SK-MEL-5 (cell line): ENCODE measurements at places on chromosomes 2 and 18. TPM values are rescaled to one million over a fixed set of nuclear protein-coding genes. Genes with fewer than 3 reads are reported as not detected.

The MYO5B gene
- total RNA-seq = 0.48 and 0.66 TPM in 2 replicates

The ZC3H6 gene
- 1.8 and 2.0 TPM in 2 replicates for total RNA-seq

The CDH20 gene
- total RNA-seq = not detected in 2 replicates

The LOXHD1 gene
- total RNA-seq = not detected in 2 replicates

The ZNF532 gene
- total RNA-seq = 7.3 and 10.8 TPM in 2 replicates

The ANKRD30BL gene
- not detected in 2 replicates for total RNA-seq

The HADHA gene
- total RNA-seq = 360 and 366 TPM in 2 replicates

The UPP2 gene
- total RNA-seq = not detected in 2 replicates

The EPB41L3 gene
- total RNA-seq = 96.4 and 107 TPM in 2 replicates

The FBXO15 gene
- total RNA-seq = 1.0 and 1.3 TPM in 2 replicates

The GALNT14 gene
- 4.8 and 5.9 TPM in 2 replicates for total RNA-seq

The IL18RAP gene
- total RNA-seq = not detected in 2 replicates

The FOXI3 gene
- total RNA-seq = 0.64 and 0.66 TPM in 2 replicates

The CTDSP1 gene
- total RNA-seq = 26.9 and 29.6 TPM in 2 replicates

The MROH2A gene
- 0.08 TPM in 1 of 2 replicates, not detected in the other for total RNA-seq

The DNAJC5G gene
- total RNA-seq = not detected in 2 replicates

The FAHD2A gene
- total RNA-seq = 47.8 and 51.7 TPM in 2 replicates

The GRP gene
- total RNA-seq = not detected in 2 replicates

The GKN2 gene
- total RNA-seq = not detected in 2 replicates

The GAREM2 gene
- total RNA-seq = 4.0 and 5.0 TPM in 2 replicates

The UGT1A6 gene
- total RNA-seq = not detected in 2 replicates

The LIMS4 gene
- 0.16 TPM in 1 of 2 replicates, not detected in the other for total RNA-seq

The REEP1 gene
- total RNA-seq = 1.0 and 2.0 TPM in 2 replicates

The ADGRF3 gene
- 0.05 TPM in 1 of 2 replicates, not detected in the other for total RNA-seq

The RIT2 gene
- not detected in 2 replicates for total RNA-seq

The FBLN7 gene
- not detected in 2 replicates for total RNA-seq

The ZFP36L2 gene
- total RNA-seq = 5.2 and 5.7 TPM in 2 replicates

The CRYBA2 gene
- not detected in 2 replicates for total RNA-seq

The DNAH7 gene
- total RNA-seq = 0.37 and 0.45 TPM in 2 replicates

The PFN4 gene
- 1.6 and 2.3 TPM in 2 replicates for total RNA-seq

The CHST10 gene
- total RNA-seq = 35.5 and 36.6 TPM in 2 replicates

The DYNC1I2 gene
- 59.1 and 66.9 TPM in 2 replicates for total RNA-seq

The DSG4 gene
- total RNA-seq = not detected in 2 replicates

The PPIL3 gene
- 33.0 and 35.8 TPM in 2 replicates for total RNA-seq

The ASB18 gene
- total RNA-seq = not detected in 2 replicates

The DCC gene
- total RNA-seq = 0.08 and 0.43 TPM in 2 replicates

The SERPINB13 gene
- total RNA-seq = not detected in 2 replicates

The NPHP1 gene
- total RNA-seq = 2.6 TPM in 2 replicates

The PASK gene
- 2.8 and 3.4 TPM in 2 replicates for total RNA-seq

The TDRD15 gene
- 0.03 and 0.16 TPM in 2 replicates for total RNA-seq

The MYCN gene
- total RNA-seq = 0.08 and 0.11 TPM in 2 replicates

The IL1F10 gene
- total RNA-seq = not detected in 2 replicates

The RHOB gene
- total RNA-seq = 74.0 and 79.5 TPM in 2 replicates

The ACMSD gene
- total RNA-seq = not detected in 2 replicates

The HOXD13 gene
- total RNA-seq = 10.3 and 11.8 TPM in 2 replicates

The HTR2B gene
- 0.13 and 1.2 TPM in 2 replicates for total RNA-seq

The ALPG gene
- total RNA-seq = not detected in 2 replicates

The SCN3A gene
- 0.03 TPM in 2 replicates for total RNA-seq

The CROCC2 gene
- not detected in 2 replicates for total RNA-seq

The ZNF396 gene
- 4.5 and 5.1 TPM in 2 replicates for total RNA-seq

The MC5R gene
- not detected in 2 replicates for total RNA-seq

The CXCR1 gene
- total RNA-seq = not detected in 2 replicates
